Kidney epithelial cell (primary cell): ENCODE measurements at places on chromosomes 2 and 18.
A peak's percentile ranks its signal among the peaks of the same experiment; 100 is the strongest.

DNA sequence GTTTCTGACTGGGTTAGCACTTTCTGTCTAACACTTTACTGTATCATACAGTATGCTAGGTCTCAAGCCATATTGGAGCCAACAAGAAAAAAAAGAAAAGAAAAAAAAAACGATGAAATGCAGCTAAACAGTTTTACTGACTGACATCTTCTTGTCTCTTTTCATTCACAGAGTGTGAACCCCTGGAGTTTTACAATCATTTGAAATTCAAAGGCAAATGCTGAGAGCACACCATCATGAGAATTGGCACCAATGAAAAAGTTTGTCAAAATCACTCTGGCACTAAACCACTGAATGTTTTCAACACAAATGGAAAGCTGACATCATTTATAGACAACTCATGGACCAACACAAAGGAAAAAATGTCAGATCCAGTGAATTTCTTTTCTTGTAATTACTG lies 513.3 kb downstream of the LRRTM4 start:
- no peak for DNase-seq

DNA sequence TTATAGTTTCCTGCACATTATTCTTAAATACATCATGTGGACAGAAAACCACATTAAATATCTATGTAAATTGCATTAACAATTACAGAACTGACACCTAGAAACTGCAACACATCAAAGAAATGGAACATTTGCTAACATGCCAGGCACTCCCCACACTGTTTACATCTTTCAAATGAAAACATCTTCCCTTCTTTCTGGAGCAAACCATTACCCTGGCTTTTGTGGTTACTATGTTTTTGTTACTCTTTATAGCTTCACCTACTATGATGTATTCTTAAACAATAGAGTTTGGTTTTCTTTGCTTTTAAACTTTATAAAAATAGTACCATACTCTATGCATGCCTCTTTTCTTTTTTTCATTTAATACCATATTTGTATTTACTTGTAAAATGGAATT lies 1894.5 kb upstream of the CELF4 start:
- DNase-seq = no peak

- DNase-seq = no peak
Observed at GRCh38 chr2:170113168-170113894, 64.6 kb upstream of the MYO3B start.

- peak; percentile 16 for DNase-seq
Observed at GRCh38 chr2:173749315-173749714, 215.9 kb downstream of the SP3 start.

DNA sequence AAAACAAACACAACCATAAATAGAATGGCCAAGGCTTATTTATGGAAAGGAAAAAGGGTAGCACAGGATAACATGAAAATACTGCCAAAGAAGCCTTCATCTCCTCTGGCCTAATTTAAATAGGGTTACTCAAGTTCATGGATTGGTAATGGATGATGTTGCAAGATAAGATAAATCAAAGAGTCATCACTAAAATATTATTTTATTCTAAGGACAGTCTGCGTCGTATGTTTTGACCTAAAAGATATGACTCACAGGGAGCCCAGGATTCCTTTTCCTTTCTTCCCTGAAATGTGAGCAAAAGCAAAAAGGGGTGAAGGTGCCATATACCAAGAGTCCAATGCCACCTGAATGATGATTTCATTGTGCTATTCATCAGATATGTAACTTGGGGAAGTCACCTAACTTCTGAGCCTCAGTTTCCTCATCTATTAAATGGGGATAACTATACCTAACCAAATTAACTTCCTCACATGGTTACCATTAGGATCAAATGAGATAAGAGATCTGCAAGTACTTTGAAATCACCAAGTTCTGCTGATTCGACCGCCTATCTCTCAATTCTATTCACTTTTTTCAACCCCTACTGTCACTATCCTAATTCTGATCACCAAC lies 137.7 kb downstream of the THADA start:
- no peak for DNase-seq

DNA sequence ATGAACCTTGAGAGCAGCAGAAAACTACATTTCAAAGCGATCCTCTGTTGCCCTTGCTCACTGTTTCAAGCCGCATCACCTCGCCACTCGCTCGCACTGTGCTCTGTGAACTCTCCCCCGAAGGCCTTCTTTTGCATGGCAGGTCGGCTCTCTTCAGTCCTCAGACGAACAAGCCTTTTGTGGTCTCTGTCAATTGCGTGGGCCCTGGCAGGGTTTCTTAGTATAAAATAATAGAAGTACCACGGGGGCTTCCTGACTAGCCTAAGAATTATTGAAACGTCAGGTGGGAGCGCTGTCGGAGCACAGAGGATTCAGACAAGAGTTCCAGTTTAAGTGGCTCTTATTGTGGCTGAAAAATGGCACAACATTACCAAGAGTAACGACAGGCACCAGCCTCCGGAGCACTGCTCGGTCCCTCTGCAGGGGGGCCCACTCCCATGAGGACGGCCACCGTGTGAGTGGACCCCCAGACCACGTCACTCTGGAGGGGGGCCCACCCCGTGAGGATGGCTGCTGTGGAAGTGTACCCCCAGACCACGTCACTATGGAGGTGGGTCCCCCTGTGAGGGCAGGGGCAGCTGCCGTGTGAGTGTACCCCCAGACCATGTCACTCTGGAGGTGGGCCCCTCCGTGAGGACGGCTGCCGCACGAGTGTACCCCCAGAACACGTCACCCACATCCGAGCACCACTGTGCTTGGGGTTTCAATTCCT lies 237.7 kb downstream of the HDAC4 start:
- DNase-seq = no peak

GRCh38 chr2:109355192-109355843 lies 226.3 kb downstream of the SH3RF3 start:
- DNase-seq = no peak

GRCh38 chr18:13265008-13265910 lies 46.7 kb downstream of the LDLRAD4 start:
- DNase-seq = no peak

DNA sequence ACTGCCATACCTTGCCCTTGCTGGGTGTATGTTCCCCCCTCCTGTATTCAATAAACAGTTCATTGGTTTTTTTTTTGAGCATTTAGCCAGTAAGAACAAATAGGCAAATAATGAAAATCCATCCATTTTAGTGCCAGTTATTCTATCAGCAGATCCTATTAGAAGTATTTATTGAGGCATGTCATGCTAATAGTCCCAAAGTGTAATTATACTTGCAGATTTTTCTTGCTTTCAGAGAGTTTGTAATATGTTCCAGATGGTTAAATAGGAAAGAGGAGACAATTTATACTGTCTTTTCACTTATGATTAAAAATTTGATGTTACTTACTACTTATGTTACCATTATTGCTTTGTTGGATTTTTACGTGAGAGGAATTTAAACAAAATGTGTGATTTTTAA lies 127.6 kb downstream of the NCOA1 start:
- DNase-seq = no peak

DNA sequence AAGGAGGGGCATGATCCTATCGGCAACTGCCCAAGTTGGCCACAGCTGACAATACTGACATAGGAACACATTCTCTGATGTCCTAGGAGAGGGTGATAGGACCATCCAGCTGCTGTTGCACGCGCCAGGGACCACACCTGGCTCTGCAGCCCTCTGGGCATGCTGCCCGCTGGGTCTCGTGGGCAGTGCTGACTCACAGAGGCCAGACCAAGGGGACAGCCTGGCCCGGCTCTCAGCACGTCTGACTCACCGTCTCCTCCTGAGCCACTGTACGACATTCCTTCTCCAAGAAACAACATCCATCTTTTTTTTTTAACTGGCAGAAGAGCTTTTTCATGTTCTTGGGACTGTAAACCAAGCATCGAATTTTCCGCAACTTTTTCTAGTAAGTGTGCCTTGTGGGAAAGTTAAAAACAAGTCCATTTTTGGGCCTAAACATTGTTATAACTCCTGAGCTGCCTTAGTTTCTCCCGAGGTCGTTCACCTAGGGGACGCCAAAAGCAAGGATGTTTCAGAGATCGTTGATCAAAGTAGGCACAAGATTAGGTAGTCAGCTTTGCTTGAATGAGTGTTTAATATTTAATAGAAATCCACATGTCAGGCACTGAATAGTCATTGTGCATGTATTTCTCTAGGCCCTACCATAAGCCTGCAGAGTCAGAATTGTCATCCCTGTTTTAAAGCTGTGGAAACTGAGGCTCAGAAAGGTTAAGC lies 100.3 kb downstream of the TTC32 start:
- peak; percentile 98 for DNase-seq

DNA sequence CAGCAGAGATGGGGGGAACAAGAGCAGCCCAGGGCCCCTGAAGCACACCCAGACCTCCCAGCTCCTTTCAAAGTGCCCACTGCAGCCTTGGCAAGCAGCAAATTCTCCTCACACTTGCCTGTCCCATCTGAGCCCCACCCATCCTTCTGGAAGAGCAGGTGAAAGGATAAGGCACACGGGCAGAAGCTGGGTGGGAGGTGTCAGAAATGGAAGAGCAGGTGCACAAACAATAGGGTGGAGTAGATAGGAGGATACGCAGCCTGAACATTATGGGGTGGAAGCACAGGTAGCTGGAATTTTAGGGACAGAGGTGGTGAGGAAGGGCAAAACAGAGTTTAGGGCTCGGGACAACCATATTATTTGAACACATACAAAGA lies 69.2 kb downstream of the TNS1 start:
- no peak for DNase-seq

- DNase-seq = no peak
Observed at GRCh38 chr2:126653761-126654160, 2.2 kb upstream of the GYPC start.

GRCh38 chr2:137959166-137959565 lies 5.1 kb upstream of the HNMT start:
- DNase-seq = no peak

DNA sequence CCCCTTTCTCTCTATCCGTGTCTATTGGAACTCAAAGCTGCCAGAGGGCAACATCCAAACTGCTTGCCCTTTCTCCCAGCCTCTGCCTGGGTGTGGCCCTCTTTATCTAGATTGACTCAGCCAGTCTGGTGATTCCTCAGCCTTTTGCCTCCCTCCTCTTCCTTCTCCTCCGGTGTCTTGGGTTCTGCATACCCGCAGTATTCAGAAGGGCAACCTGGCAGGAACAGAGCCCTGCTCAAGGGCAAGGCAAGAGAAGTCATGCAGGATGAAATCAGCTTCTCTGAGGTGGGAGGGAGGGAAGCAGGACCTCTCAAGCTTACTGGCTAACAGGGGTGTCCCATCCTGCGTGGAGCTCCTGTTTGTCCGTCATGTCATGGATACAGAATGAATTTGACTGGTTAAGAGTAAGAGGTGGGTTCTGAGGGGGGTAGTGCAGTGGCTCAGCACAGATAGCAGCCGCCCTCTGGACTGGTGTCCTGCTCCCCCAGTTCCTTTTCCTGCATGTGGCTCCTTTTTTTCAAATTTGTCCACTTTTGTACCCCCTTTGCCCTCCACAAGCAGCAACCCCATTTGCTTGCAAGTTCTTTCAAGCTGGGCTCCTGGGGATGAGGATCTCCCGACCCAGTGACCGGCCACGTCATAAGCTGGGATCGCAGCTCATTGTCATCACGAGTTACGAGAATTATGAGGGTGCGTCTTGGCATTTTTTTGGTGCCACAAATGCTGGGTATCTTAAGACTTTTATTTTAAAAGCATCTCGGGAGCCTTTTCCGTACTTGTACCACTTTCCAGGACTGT lies 154.1 kb downstream of the FHOD3 start:
- DNase-seq = no peak

- DNase-seq = no peak
Observed at GRCh38 chr2:133526530-133527300, 41.5 kb downstream of the NCKAP5 start.

DNA sequence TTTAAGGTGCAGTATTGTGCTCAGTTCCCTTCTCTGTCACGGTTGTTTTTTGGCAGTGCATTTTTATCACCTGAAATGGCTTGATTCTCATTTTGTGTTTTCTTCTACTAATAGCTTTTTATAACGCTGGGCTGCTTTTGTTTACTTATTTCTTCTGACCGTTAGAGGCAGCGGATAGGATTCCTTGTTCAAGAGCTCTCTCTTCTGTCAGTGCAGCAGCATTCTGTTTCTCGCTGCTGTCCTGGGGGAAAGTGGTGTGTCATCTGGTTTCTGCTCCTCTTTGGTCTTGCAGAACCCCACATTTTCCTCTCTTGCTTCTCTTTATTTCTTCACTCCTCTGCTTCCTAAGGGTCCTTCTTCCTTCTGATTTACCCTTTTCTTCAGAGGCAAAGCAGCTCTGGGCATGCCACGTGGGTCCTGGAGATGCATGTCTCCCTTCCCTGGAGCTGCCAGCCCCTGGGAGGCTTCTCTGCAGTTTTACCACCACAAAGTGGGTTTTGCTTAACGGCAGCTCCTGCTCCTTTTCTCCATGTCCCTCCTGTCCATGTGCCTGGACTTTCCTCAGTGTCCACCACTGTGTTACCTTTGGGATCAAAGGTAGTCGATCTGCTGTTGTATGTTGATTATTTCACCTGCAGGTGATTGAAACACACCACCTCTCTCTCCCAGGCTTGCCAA lies 47.3 kb upstream of the SNTG2 start:
- DNase-seq = no peak

- peak; percentile 54 for DNase-seq
Observed at GRCh38 chr2:11155381-11156035, at the start of gene SLC66A3. TSS of gene SLC66A3 (plus strand) at chr2:11155467. CDS start at chr2:11155547, 80 bp downstream.
